Activated CD4-positive, alpha-beta T cell treated with anti-CD3 and anti-CD28 coated beads, Interleukin-2, amount 10 ng/mL, durations not matched to agents 24 days and 14 days (primary cell): ENCODE measurements at places on chromosomes 1 and 21. TPM values are rescaled to one million over a fixed set of nuclear protein-coding genes. Genes with fewer than 3 reads are reported as not detected.

DNA sequence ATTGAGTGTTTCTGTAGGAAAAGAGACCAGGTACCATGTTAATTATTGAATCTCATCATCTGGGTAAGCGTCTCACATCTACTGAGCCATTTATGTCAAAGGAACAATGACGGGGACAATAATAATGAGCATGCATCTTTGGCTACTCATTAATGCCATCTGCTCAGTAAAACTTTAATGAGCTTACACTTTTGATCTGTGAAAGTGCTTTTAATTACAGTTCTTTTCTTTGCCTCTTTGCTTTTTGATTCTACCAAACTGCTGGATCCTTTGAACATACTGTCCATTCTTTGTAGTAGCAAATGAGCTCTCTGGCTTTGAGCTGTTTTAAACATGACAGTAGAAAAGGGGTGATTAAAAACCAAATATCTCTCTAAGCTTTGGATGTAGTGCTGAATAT, 181.2 kb upstream of the IVNS1ABP start:
- DNase-seq: no peak

DNA sequence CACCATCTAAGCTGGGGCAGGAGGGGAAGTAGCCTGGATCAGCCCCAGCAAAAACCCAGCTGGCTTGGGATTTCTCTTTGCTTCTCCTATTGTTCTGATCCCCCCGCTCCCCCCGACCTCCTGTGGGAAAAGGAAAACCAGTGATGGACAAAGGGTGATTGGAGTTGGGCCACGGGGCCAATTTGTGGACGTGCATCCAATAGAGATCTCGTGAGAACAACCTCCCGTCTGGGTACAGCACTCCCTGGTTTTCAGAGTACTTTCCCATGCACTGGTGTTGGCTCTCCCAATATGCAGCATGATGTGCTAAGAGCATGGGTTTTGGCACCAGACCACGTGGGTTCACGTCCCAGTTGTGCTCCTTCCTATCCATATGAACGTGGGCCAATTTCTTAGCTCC, 9.0 kb downstream of the BLACAT1 start:
- DNase-seq: no peak

GRCh38 chr21:37873655-37874054, 42.6 kb downstream of the KCNJ6 start:
- no peak for DNase-seq

- peak; percentile 72 for DNase-seq
These were observed 82.2 kb upstream of the C1orf105 start for GRCh38 chr1:172338295-172338735.

GRCh38 chr1:245730801-245731200, 576.0 kb downstream of the KIF26B start:
- DNase-seq: no peak

GRCh38 chr1:31507676-31508530, 68.4 kb upstream of the TINAGL1 start:
- DNase-seq: no peak

DNA sequence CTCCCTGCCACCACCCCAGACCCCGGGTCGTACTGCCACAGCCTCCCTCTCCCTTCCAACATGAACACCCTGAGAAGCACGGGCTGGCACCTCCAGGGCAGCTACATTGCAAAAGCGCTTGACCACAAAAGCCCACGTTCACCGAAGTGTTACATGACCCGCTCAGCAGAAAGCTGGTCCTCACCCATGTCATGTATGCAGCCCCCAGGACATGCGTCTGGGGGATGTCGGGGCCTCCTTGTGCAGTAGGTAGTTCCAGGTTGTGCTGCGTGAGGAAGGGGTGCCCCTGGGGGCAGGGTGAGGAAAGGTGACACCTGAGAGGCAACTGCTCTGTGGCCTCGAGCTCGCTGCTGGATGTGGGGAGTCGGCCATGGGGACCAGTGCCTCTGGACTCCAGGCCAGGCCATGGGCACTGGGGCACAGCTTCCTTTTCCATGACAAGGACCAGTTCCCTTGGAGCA, 102.0 kb upstream of the C1orf174 start:
- no peak for DNase-seq

- peak; percentile 25 for DNase-seq
These were observed 7.0 kb upstream of the HIVEP3 start for GRCh38 chr1:41925712-41926111.

The PRPF38A gene
- total RNA-seq: 106 and 108 TPM in 2 replicates

The NPHS2 gene
- total RNA-seq: not detected in 2 replicates

The MROH7 gene
- total RNA-seq: 0.07 and 0.12 TPM in 2 replicates

The NTRK1 gene
- total RNA-seq: 54.3 and 61.2 TPM in 2 replicates
